Activated naive CD4-positive, alpha-beta T cell (primary cell): ENCODE measurements at places on chromosomes 2 and 18.
A peak's percentile ranks its signal among the peaks of the same experiment; 100 is the strongest.

DNA sequence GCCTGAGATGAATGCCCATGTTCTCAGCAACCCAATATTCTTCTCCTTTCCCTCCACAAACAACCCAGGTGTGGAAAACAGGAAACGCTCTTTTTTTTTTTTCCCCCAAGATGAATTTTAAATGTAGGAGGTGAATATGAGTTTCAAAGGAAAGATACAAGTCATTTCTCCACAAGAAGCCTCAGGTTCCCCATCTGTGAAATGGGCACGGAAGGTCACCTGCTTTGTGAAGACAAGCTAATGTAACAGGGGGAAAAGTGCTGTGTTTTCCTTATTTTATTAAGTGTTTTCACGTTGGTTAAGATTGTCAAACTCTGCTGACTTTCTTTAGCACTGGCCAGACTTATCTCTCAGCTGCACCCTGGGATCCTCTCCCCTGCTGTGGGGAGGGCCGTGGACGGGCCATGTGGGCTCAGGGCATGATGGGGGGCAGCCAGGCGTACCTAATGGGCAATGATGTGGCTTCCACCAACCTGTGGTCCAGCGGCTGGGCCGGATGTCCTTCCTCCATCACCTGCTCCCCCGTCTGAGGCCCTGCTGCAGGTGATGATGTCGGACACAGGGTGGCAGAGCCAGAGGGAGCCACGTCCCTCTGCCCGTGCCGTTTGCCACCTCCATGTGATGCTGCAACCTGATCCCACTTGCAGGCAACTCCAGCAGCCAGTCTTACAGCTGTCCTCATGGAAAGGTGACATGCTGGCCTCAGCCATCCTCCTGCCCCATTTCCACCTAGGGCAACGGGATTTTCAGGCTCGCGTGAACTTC is 130.0 kb upstream of the PXDN start:
- DNase-seq = no peak

- DNase-seq = no peak
Observed at GRCh38 chr2:4139316-4139715, 435.9 kb downstream of the DCDC2C start.

DNA sequence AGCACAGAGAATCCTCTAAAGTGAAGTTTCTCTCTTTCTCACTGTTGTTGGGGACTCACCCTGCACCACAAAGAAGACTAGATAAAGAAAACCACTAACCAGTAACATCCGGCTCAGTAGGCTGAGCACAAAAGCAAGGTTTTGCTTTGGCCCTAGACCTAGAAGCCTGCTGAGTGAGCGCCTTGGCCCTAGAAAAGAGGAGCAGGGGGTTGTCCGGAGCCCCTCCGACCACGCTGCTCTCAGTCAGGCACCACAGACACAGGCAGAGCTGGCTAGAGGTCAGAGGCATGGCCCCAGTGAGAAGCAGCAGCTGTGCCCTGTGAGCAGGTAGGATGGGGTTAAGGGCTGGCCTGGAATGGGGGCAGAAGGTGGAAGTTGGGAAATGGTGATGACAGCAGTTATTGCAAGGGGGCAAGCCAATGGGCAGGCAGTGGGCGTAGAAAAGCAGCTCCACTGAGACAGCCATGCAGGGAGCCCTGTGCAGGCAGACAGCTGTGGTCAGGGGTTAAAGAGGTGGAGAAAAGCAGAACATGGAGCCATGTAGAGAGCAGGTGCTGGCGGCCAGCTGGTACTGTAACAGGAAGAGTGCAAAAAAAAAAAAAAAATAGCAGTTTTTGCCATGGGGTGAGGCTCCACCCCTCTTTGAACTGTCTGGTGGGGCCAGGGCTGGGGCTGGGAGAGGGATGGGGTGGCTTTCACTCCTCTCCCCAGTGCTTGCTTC is 36.9 kb upstream of the SLC14A1 start:
- peak; percentile 18 for DNase-seq

DNA sequence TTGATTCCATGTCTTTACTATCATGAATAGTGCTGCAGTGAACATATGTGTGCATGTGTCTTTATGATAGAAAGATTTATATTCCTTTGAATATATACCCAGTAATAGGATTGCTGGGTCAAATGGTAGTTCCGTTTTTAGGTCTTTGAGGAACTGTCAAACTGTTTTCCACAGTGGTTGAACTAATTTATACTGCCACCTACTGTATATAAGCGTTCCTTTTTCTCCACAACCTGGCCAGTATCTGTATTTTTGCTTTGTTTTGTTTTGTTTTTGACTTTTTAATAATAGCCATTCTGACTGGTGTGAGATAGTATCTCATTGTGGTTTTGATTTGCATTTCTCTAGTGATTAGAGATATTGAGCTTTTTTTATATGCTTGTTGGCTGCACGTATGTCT is 641.6 kb downstream of the SUCLG1 start:
- no peak for DNase-seq

DNA sequence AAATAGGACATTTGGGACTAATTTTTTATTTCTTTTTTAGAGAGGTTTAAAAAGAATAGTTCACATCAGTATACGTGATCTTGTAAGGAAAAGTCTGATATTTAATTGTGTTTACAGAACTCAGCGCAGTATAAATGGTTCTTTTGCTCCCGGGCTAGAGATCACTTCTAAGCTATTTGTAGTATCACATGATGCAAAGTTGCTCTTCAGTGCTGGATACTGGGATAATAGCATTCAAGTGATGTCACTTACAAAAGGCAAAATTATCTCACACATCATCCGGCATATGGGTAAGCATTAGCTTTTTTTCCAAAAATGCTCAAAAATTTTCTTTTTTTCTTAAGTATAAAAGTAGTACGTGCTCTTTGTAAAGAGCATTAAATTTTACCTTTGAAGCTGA is 37.4 kb upstream of the CYP20A1 start:
- no peak for DNase-seq

GRCh38 chr2:45046786-45047185 is 37.5 kb upstream of the SIX2 start:
- no peak for DNase-seq

- no peak for DNase-seq
Observed at GRCh38 chr2:140256080-140256479, 1475.9 kb upstream of the NXPH2 start.

DNA sequence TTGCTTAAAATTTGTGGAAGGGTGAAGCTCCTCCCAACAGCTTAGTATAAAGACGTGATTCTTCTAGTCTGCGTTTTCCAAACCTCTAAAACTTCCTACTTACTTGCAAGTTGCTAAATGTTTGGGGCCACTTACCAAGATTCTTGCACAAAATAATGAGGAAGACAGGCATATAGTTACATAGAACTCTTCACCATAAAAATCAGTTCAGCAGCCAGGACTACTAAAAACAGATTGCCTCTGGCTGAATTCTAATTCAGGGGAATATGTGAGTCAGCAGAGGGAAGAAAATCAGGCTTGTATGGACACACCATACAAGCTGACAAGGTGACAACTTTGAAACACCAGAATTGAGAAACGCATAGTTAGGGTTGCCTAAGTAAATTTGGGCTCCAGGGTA is 2.8 kb upstream of the PEX13 start:
- DNase-seq = no peak

DNA sequence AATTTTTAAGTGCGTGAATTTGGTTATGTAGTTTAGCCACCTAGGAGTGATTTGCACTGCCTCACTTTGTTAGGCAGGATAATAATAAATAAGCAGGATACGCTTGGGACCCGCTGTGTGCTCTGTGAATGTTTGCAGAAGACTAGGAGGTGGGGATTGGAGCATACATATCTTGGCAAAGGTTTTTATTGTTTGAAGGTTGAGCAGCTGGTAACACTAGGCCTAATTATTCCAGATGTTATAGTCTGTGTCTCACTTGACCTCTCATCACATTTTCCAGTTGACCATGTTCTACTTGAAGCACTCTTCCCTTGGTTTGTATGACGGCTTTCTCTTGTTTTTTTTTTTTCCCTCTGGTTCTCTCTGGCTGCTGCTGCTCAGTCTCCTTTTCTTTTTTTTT is 42.7 kb downstream of the FHOD3 start:
- no peak for DNase-seq

DNA sequence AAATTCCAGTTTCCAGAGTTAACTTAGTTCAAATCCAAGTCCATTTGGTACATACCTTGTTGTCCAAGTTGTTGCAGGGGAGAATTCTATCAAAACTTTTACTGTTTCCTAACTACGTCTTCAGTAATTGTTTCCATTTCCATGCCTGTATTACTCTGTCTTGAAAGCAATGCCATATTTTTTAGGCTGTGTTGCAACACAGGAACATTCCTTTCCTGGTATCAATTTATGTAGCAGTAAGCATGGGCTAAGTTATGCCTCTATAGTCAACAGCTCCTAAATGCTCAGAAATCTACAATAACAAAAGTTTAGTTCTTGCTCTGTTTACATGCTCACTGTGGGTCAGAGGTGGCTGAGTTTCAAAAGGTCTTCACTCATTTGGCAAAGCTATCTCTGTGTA is 1943.8 kb upstream of the PIK3C3 start:
- no peak for DNase-seq

GRCh38 chr2:231795525-231796327 is 9.5 kb downstream of the COPS7B start:
- DNase-seq = no peak

GRCh38 chr2:84492571-84492970 is 23.7 kb upstream of the DNAH6 start:
- no peak for DNase-seq

DNA sequence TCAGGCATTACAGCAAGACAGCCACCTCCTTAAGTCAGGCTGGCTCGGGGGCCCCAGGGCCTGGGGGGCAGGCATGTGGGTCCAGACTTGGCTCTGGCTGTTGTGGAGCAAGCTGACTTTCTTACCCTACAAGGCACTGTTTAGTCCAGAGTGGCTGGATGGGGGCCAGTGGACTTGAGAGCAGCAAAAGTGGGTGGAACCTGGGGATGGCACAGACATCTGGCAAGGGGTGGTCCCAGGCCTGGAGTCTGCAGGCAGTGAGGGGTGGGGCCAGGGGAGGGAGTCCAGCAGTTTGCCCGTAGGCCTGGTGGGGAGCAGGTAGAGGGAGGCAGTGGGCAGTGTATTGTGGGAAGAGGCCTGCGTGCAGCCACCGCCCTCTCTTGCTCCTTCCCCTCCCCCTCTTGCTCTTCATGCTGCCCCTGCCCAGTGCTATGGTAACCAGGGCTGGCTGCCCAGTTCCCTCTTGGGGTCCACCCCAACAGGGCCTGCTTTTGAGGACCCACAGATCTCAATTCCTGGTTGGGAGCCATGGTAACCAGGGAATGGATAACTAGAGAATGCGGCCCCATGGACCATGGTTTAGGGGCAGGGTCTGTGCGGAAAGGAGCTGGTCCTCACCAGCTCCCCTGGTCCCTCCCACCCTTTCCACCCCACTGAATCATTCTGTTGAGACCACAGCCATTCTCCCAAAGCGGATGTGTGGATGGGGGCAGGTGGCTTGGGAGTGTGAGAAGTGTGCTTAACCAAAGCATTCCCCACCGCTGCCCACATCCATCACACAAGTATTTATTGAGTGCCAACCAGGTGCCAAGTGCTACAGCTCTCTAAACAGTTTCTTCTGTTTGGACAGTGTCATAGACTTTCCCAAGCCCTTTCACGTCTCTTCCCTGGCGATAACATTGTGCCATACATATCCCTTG is 19.3 kb downstream of the SPEG start:
- no peak for DNase-seq

- DNase-seq = no peak
Observed at GRCh38 chr2:187372213-187372612, 75.8 kb downstream of the CALCRL start.

DNA sequence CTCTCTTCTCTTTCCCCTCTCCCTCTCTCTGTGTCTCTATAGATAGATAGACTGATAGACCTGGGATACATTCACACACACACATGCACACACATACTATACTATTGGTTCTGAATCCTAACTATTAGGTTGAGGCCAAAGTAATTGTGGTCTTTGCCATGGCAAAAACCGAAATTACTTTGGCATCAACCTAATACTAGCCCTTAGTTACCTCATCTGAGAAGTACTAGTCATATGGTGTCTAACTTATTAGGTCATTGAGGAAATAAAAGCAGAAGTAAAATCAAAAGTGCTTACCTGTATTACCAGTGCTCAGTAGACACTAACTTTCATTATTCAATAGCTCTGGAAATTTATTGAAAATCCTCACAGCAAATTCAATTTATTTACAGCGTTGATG is 451.5 kb downstream of the EPHA4 start:
- no peak for DNase-seq

- DNase-seq = no peak
Observed at GRCh38 chr2:163062524-163062923, 224.0 kb upstream of the KCNH7 start.

DNA sequence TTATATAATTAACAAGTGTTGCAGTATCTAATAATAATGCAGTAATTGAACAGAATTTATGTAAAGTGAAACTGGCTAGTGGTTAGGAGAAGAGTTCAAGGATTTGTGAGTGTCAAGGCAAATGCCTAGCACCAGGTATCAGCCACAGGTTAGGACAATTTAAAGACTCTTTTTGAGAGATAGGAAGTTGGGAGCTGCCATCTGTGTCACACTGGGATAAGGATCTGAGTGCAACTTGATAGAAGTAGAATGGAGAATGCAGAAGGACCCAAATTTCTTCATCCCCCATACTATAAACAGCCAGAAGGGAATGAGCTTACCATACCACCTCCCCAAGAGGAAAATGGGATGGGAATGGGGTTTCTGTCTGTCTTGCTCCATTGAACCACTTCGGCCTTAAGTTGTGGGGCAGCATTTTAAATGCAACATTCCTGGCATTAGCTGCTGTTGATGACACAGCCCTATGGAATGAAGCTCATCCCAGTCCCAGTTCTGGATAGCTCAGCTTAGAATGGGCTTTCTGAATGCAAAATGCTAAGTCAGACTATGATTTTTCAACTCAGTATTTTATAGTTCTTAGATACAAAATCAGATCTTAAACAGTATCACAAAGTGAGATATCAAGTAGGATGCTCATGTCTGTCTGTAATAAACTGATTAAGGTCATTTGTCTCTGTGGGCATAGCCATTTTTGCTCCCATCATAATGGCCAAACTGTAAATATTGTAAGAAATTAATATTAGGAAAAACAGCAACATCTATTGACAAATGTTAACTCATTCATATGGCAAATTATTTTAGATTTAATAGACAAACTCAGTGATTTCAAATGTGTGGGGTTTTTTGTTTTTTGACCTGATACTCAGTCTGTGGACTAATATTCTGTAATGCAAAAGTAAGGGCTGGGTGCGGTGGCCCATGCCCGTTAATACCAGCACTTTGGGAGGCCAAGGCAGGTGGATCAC is 44.0 kb downstream of the GPR155 start:
- DNase-seq = no peak

GRCh38 chr2:215728504-215729065 is 284.8 kb downstream of the MREG start:
- no peak for DNase-seq
